ENCODE measurements at places on chromosomes 4 and X. TPM values are rescaled to one million over a fixed set of nuclear protein-coding genes. Genes with fewer than 3 reads are reported as not detected.

The DDX3X gene
- 55.6 TPM for polyA plus RNA-seq

The SOWAHB gene
- 0.19 TPM for polyA plus RNA-seq

The ASIC5 gene
- polyA plus RNA-seq = not detected

The CDKL5 gene
- 7.5 TPM for polyA plus RNA-seq

The UFSP2 gene
- polyA plus RNA-seq = 53.0 TPM

The SUPT20HL1 gene
- not detected for polyA plus RNA-seq

The STK32B gene
- polyA plus RNA-seq = 0.42 TPM

The RGS12 gene
- 8.2 TPM for polyA plus RNA-seq

The RNF150 gene
- polyA plus RNA-seq = 1.3 TPM

The MAOB gene
- 1.1 TPM for polyA plus RNA-seq

The NEUROG2 gene
- polyA plus RNA-seq = not detected

The RAB33A gene
- polyA plus RNA-seq = 5.5 TPM

The KCND1 gene
- 3.2 TPM for polyA plus RNA-seq

The REELD1 gene
- polyA plus RNA-seq = not detected

The PPP4R3C gene
- polyA plus RNA-seq = not detected

The HPSE gene
- polyA plus RNA-seq = 2.2 TPM

The SHISA3 gene
- 5.0 TPM for polyA plus RNA-seq

The SLC9B1 gene
- 0.66 TPM for polyA plus RNA-seq

The TRPC5OS gene
- not detected for polyA plus RNA-seq

The ANXA3 gene
- 26.2 TPM for polyA plus RNA-seq
